ENCODE measurements at places on chromosomes 5 and 9.

DNA sequence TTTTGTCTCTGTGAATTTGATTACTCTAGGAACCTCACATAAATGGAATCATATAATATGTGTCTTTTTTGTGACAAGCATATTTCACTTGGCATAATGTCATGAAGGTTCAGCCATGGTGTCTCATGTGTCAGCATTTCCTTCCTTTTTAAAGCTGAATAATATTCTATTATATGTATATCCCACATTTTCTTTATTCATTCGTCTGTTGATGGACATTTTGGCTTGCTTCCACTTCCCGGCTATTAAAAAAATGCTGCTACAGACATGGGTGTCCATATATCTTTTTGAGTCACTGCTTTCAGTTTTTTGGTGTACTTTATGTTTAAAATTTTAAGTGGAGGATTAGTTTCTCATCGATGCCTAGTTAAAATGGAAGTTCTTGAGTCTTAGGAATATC lies 59.8 kb upstream of the C5orf63 start:
- no peak for DNase-seq

- no peak for DNase-seq
Observed at GRCh38 chr5:14114615-14115251, 28.4 kb upstream of the TRIO start.

DNA sequence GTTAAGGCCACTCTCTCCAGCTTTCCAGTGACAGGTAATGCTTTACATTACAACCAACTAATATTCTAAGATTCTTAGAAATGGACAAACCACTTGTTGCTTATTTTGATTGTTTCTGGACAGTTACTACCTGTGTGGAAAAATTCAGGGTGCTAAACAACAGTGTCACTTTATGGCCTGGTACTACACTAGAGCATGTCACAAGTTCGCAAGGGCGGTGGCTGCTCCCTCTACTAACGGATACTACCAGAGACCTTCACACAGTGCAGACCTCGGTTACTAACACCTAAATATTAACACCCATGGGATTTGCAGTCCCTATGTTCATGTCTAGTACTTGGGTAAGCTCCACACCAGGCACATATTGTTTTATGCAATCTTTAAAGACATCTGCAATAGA lies 13.4 kb downstream of the HMGXB3 start:
- no peak for DNase-seq

GRCh38 chr5:53249529-53250200 lies 140.1 kb upstream of the MOCS2 start:
- DNase-seq: peak; percentile 79

GRCh38 chr9:96818533-96818932 lies 35.8 kb downstream of the ZNF782 start:
- DNase-seq: no peak

GRCh38 chr5:136374003-136374402 lies 8.7 kb upstream of the TRPC7 start:
- peak; percentile 3 for DNase-seq

GRCh38 chr5:50576686-50577256 lies 89.7 kb upstream of the PARP8 start:
- no peak for DNase-seq

GRCh38 chr5:64298586-64298985 lies 132.9 kb downstream of the RNF180 start:
- DNase-seq: no peak

DNA sequence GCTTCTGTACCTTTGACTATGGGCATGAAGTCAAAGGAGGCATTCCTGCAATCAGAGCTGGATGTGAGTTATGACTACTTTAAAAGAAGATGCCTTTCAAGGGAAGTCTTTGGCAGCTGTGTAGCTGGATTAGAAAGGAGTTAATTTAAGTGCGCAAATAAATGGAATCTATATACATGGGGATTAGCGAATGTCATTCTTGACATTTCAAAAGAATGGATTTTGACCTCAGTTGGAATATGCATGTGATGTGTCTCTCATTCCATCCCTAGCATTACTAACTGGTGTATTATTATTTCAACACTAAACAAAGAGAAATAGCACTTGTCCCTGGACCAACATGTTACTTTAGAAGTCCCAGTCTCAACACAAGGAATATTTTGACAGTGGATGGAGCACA lies 359.6 kb upstream of the SLC24A2 start:
- no peak for DNase-seq

DNA sequence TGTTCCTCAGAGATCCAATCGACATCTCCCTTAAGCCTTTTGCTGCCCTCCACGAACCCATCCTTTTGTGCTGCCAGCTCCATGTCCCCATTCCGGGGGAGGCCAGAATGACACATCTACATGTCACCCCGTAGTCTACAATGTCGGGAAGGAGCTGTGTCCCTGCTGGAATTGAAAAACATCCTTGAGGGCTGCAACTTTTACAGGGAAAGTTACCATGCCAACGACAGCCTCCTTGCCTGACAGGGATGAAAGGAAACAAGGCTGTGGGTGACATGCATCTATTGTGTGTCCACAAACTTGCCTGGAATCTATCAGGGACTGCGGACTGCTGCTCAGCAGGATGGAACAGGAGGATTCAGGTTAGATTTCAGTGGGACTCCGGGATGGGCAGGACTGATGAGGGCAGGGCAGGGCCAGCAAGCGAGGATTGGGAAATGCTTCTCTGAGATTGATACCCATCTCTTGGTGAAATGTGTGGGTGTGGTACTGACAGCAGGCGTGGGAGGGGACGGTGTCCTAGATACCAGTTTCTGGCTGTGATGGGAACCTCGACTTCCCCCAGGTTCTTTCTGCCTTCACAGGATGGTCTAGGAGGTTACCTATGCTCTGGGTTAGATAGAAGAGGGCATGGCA lies 25.5 kb downstream of the EGR1 start:
- no peak for DNase-seq

DNA sequence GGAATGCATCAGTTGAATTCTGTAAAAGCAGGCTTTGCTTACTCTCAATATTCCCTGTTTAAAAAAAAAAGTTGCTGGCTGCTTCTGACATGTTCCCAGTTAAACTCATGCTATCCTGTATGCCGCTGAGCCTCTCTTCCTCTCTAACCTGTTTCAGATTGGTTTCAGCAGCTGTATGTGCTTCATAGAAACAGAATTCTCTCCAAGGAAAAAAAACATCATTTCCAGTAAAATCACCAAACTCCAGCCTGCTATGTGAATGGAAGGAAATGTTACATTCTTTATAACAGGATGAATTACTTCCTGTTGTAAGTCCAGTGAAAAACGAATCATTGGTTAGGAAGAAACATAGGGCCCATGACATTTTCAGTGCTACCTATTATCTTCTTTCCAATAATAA lies 25.7 kb upstream of the KCNV2 start:
- DNase-seq: peak; percentile 6

Measured in fibroblast of skin of left quadriceps (primary cell).